ENCODE measurements at places on chromosomes 6 and 20.
A peak's percentile ranks its signal among the peaks of the same experiment; 100 is the strongest.

DNA sequence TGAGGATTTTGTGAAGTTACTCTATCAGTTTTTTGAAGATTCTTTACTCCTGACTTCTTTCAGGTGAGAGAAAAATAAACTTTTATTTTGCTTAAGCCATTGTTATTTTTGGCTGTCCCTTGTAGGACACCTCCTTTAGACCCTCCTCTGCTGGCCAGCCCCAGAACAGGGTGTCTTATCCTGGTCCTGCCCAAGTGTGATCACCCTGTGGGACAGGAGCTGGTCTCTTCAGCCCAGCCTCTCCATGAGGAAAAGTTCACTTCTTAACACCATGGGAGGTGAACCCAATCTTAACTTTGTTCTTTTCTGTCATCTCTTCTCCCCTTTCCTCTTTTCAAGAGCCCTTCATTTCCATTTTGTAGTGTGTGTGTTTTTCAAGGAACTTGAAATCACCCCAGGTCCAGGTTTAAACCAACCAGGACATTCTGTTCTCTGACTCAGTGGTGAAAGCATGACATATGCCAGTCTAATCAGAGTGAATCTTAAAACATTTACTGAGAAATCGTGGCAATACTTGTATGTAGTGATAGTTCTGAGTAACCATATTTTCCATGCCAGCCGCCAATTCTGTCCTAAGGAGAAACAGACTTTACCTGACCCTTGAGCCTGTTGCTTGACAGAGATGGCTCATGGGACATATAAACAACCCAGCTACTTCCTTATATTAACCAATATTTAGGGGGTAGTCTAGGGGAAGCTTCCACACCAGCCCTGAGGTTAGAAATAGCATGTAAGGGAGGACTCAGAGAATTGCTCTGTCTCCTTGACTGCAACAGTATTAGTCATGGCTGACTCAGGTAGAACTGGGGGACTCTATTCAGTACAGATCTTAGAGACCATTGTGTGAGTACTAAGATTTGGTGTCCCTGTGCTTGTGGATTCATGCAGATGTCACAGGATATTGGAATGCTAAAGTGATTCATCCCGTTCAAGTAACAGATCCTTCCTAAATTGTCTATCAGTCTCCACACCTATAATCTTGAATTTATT, 48.8 kb downstream of the FLRT3 start:
- DNase-seq = no peak

DNA sequence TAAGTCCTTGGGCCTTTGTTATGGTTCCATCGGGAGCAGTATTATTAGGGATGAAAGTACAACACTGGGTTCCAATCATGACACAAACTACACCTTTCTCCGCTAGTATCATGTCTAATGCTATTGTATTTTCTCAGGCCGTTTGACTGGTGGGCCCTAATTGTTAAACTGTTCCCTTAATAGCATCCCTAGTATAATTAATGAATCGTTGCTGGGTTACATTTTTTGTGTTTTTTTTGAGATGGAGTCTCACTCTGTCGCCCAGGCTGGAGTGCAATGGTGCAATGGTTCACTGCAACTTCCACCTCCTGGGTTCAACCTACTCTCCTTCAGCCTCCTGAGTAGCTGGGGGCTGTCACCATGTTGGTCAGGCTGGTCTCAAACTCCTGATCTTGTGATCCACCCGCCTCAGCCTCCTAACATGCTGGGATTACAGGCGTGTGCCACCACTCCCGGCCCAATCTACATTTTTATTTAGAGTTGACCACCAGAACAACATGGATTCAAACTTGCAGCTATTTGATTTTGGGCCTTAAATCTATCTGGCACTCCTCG, 4.1 kb upstream of the ZNFX1 start:
- no peak for DNase-seq

- DNase-seq = no peak
Measured at GRCh38 chr6:76982476-76983199, 480.7 kb downstream of the HTR1B start.

- no peak for DNase-seq
Measured at GRCh38 chr6:139290787-139291311, 949 bp downstream of the TXLNB start.

GRCh38 chr6:44976677-44977641, 351.2 kb upstream of the RUNX2 start:
- no peak for DNase-seq

DNA sequence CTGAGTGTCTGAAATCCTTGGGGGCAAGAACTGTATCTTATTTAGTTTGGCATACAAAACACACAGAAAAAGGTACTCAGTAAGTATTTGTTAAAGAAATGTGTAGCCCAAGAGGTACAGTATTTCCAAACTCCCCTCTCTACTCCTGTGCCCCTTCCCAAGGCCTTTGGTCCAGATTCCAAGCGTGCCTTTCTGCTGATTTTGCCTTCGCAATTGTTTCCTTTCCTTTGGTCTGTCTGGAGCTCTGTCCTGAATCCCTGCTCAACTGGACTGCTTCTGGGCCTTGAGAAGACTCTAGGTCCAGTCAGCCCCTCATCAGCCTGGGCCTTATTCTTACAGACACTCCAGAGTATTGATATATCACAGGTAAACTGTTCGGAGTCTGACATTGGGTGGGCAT, 122.2 kb upstream of the SYNCRIP start:
- DNase-seq = no peak

DNA sequence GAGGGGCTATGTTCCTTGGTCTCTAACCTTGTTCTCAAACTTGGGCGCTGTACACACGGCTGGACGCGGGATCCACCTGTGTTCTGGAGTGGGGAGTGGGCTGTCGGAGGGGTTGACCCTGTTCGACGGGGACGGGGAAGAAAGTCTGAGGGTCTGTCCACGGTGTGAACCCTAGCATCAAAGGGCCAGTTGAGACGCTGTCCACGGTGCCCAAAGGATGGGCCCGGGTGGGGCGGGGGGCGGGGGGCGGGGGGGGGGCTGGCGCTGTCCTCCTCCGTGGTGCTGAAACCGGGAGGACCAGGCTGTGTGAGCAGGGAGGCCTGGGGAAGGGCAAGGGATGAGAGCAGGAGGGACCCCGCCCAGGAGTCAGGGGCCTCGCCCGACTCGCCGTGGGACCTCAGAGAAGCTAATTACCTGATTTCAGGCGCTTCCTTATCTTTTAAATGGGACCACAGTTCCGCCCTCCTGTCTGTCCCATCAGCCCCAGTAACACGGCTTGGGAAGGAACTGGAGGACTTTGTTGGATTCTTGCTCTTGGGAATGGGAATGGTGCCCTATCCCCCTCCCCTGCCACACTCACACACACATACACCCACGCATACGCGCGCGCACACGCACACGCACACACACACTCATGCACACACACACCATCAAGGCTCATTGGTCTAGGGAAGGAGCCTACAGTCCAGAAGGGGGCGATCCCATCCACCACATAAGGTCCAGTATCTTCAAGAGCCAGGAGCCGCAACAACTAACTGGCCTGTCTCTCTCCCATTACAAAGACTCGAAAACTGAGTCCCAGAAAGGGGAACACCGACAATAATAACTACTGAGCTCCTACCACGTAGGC, 1.0 kb upstream of the VSTM2L start:
- no peak for DNase-seq

GRCh38 chr6:44867571-44868334, 460.4 kb upstream of the RUNX2 start:
- no peak for DNase-seq

DNA sequence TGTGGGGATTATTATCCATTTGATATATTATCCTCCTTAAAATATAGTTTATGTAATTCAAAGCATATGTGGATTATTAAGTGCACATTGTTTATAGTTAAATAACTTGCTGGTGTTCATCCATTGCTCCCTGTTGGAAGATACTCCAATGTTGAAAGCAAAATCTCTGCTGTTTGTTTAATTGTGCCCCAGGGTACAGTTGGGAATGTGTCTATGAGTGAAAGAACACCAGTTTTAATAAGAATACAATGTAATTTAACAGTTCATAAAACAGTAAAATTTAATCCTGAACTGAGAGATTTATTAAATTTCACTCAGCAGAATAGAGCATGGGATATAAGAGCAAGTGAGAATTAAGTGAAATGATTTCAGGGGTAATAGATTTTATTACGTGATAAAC, 364.9 kb downstream of the GRIK2 start:
- DNase-seq = no peak

GRCh38 chr6:17930321-17930993, 57.0 kb downstream of the KIF13A start:
- no peak for DNase-seq

DNA sequence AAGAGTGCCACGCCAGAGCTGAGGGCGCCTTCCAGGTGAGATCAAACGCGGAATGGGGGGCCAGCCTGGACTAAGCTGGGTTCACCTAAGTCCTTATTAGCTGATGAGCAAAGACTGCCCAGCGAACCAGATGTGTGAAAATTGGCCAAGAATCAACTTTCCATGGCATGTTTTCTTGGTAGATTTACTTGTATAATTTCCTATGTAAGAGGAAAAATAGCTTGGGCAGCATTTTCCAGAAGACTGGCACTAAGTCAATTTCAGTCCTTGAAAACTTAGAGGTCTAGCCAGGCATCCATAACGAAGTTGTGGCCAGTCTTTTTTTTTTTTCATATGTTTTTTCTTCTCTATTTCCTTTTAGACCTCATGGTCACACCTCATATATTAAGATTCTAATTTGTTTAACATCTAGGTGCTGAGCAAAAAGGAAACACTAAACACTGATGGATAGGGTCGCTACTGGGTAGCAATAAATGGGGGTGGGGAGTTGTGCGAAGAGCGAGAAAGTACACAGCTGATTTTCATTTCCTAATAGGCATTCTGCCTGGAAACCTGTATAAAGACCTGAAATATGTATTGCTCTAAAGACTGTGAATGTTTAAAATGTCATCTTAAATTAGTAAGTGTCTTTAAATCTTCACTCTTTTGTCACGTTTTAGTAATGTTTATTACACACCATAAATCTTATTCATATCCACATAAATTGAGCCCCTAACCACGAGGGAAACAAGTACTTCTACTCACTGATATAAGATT, 188.8 kb downstream of the CD83 start:
- no peak for DNase-seq

DNA sequence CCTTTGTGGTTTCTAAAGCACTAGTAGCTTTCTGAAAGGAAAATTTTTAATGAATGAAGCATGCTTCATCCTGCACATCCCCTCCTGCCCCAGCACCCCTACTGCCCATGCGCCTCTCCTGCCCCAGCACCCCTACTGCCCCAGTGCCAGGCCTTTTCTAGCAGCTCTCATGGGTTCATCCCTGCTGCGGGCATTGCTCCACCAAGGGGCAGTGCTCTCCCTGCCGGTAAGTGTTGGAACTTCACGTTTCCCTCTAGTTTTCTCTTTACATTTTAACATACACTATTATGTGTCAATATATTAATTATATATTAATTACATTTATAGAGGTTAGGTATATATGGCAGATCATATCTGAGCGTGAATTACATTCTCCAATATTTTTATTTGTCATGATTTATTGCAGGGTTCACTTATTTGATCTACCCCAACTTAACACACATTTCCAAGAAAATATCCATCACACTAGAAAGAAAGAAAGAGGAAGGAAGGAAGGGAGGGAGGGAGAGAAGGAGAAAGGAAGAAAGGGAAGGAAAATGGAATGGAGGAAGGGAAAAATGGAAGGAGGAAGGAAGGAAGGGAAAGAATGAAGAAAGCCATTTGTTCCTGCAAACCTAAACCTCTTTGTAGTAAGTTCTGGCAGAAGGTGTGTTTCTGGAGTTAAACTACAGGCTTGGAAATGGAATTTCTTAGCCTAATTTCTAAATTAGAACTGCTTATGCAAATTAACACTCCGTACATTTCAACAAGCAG, 46.8 kb downstream of the CEP43 start:
- no peak for DNase-seq

DNA sequence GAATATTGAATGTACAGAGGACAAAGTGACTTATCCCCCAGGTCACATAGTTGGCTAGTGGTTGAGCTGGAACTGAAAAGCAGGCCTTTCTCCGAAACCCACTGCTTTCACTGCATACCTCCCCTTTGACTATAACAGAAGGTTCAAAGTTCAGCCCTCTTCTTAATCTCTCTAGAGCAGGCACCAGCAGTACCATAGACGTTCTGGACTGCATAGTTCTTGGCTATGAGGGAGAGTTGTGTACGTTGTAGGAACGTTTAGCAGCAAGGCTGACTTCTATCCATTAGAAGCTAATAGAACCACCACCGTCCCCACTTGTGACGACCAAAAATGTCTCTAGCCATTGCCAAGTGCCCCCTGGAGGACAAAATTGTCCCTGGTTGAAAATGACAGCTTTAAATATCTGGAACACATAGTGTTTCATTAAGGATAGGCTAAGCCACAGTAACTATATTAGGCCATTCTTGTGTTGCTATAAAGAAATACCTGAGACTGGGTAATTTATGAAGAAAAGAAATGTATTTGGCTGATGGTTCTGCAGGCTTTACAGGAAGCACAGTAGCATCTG, 123.8 kb upstream of the MTHFD1L start:
- no peak for DNase-seq

DNA sequence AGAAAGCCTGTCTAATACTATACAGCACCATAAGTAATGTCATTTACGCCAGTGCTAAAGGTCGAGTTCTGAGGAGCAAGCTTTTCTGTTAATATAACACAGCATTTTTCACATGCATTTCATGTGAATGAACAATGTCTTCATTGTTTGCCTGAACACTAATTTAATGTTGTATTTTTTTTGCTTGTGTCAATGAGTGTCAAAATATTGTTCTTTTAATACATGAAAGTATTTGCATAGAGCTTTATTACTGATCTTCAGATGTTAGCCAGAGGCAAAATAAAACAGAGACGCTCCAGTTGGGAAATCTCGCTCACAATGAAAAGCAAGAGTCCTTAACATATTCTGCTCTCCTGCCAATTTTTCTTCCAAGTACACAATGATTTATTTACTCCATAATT, 151.8 kb downstream of the FOXC1 start:
- DNase-seq = no peak

- DNase-seq = no peak
Measured at GRCh38 chr20:58096880-58097423, 131.5 kb downstream of the ANKRD60 start.

GRCh38 chr6:34484899-34485298, 19.0 kb downstream of the PACSIN1 start:
- DNase-seq = peak; percentile 60

GRCh38 chr6:108584323-108584722, 23.6 kb downstream of the FOXO3 start:
- DNase-seq = no peak

- no peak for DNase-seq
Measured at GRCh38 chr20:21512634-21513180, 1.2 kb downstream of the NKX2-2 start.

GRCh38 chr20:63432577-63433325, 39.7 kb downstream of the KCNQ2 start:
- DNase-seq = no peak

All from stimulated activated CD4-positive, alpha-beta T cell treated with anti-CD3 and anti-CD28 coated beads, Interleukin-12 subunit alpha, Interleukin-12 subunit beta, amount 100 ng/mL, for 4 hours (primary cell).